Cortex of kidney (tissue), 1 donor: ENCODE measurements at places on chromosomes 12 and 14.

GRCh38 chr14:24839617-24840203, 205.7 kb upstream of the GZMB start:
- no peak for DNase-seq

DNA sequence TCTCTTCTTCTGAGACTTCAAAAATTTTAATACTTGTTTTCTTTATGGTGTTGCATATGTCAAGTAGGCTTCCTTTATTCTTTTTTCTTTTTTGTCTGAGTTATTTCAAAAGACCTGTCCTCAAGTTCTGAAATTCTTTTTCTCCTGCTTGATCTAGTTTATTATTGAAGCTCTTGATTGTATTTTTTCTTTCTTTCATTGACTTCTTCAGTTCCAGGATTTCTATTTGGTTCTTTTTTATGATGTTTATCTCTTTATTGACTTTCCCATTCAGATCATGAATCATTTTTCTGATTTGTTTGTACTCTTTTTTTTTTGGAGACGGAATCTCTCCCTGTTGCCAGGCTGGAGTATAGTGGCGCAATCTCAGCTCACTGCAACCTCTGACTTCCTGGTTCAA, 34.1 kb downstream of the IFT43 start:
- DNase-seq = no peak

- no peak for DNase-seq
Measured at GRCh38 chr14:101739446-101740141, 21.9 kb upstream of the PPP2R5C start.

DNA sequence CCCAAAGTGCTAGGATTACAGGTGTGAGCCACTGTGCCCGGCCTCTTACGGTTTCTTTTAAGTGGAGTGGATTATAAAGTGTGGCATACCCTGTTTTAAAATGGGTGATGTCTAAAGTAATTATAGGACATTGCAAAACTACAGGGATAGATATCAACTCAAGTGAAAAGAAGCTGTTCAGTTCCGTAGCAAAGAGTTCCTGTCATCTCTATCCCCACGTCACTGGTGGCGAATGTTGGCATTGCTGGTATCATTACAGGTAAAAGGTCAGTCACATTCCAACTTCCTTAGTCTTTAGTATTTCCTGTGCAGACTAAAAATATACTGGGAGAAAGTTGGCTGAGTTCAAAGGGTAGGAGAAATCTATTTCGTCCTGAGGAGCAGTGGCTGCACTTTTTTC, 95.6 kb upstream of the SLC38A2 start:
- no peak for DNase-seq

GRCh38 chr12:69685810-69686209, 13.3 kb downstream of the BEST3 start:
- DNase-seq = no peak

GRCh38 chr12:111407377-111408115, 1.8 kb downstream of the SH2B3 start:
- DNase-seq = no peak

DNA sequence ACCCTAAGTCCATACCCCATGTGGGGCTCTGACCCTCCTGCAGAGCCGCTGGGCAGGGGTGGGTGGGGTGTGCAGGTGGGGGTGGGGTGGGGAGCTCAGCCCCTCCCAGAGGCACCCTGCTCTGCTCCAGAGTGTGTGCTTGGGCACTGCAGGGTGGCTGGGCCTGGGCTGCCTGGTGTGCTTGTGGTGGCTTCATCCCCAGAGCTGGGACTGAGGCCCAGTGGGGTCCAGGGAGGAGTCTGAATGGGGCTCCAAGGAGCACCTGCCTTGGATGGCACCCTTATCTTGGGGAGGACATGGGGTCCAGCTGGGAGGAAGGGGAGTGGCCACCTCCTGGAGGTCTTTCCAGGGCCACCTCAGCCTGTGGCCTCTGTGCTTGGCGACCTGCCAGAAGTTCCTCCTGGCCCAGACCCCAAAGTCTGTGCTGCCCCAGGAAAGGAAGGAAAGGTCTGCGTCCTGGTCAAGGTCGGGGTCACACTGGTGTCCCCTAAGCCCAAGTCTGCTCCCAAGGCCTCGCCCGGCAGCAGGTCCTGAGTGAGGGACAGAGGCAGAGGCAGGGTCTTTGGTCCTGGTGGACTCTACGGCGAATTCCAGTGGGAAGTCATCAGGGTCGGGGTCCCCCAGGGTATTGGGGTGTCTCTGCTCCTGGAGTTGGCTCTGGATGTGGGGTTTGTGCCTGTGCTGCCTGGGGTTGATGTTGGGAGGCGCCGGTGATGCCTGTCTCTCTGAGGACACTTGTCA, 373.4 kb downstream of the TMEM121 start:
- no peak for DNase-seq

- DNase-seq = no peak
Measured at GRCh38 chr14:44505588-44505987, 1.5 kb downstream of the FSCB start.
